Stimulated activated CD4-positive, alpha-beta T cell treated with anti-CD3 and anti-CD28 coated beads, Interleukin-12 subunit alpha, Interleukin-12 subunit beta, amount 100 ng/mL, for 48 hours (primary cell): ENCODE measurements at places on chromosomes 11 and 22.
A peak's percentile ranks its signal among the peaks of the same experiment; 100 is the strongest.

DNA sequence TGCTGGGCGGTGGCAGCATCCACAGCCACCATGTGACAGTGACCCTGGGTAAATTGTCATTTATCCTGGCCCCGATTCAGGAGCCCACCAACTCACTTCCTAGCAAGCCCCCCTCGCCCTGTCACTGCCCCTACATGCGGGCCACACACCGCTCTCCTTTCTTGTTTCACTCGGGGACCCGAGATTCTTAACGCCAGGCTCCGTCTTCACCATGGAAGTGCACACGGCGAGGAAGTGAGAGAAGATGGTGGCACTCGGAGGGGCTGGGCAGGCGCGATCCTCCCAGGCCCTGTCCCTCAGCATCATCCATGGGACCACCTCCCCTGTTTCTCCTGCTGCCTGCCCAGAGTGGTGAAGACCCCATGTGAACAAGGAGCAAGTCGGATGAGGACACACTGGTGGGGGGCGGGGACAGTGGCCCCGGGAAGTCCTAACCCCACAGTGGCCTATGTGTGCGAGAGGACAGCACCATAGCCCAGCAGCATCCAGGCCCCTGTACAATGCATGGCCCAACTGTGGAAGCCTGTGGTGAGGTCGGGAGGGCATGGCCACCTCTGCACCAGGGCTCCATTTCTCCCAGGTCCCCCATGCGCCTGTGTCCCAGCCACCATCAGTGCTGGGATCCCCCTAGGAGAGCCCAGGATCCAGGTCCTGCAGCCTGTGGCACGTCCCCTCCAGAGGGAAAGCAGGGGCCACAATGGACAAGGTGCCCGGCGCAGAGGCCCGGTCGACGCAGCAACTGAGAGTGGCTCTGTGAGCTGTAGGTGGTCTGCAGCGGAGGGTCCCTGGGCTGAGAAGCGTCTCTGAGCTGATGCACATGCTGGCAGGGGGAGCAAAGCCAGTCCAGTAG is 262.8 kb downstream of the BRD1 start:
- no peak for DNase-seq

GRCh38 chr11:9461063-9461759 is 399 bp downstream of the ZNF143 start:
- peak; percentile 65 for DNase-seq

- no peak for DNase-seq
These were observed 527 bp upstream of the MRPL48 start for GRCh38 chr11:73787051-73787642.

DNA sequence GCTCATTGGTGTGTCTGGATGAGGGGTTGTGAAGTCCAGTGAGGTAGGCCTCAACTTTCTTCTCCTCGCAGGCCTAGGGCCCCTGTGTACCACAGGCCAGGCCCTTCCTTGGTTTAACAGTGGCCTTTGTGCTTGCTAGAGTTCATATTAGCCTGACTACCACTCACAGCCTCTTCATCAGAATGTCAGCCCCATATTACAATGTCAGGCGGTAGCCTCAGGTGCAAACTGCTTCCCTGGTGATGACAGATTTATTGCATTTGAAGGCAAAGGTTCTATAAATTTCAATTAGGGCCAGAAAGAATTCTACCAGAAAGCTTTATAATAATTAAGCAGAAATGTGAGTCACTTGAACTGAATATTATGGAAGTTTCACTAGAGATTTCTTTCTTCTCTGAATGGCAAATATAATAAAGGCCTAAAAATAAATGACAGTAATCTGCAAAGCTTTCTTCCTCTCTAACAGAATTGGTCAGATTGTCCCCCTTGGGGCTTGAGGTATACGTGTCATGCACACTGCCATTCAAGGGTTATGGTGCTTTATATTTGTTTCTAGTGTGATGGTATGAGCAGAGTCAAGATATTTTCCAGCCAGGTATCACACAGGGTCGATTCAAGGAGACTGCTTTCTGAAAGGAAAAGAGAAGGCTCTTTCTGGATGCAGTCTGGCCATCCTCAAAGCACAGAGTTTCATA is 210.3 kb downstream of the CWF19L2 start:
- no peak for DNase-seq

GRCh38 chr22:33130473-33130872 is 72.3 kb upstream of the SYN3 start:
- no peak for DNase-seq

DNA sequence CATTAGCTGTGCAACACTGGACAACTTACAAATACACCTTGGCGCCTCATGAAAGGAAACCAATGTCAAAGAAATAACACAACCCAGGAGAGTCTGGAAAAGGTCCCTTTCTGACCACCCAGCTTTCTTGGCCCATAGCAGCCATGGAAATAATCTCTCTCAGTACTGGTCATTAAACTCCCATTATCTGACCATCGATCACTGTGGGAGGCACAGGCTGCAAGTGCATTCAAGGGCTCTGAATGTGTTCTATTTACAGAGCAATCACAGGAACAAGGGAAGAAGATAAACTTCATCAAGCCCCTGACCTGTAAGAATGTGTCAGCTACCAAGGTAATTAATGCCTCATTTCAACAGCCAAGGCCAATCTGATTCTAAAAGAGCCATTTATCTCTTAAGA is 40.1 kb downstream of the CTSC start:
- no peak for DNase-seq

DNA sequence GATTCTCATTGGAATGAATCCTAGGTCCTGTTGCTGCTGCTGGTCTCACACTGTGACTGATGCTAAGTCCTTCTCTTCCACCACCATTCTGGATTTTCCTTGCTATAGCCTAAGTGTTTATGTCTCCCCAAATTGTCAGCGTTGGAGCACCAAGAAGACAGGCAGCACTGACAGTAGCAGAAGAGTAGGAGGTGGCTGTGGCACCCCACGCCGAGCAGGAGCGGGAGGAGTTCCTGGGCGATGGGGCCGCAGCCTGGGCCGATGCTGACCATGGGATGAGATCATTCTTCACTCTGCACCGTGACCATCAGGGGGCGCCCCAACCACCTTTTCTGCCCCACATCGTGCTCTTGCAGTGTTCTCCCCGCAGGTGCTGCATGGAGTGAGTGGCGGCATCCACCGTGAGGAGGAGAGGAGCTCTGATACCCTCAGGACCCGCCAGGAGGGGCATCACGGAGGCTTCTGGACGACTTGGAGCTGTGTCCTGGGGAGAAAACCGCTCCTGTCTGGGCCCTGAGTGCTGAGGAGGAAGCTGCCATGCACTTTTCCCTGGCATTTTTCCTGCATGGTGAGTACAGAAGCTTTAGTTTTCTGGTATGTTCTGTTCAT is 57.0 kb downstream of the LRRC74B start:
- peak; percentile 67 for DNase-seq

DNA sequence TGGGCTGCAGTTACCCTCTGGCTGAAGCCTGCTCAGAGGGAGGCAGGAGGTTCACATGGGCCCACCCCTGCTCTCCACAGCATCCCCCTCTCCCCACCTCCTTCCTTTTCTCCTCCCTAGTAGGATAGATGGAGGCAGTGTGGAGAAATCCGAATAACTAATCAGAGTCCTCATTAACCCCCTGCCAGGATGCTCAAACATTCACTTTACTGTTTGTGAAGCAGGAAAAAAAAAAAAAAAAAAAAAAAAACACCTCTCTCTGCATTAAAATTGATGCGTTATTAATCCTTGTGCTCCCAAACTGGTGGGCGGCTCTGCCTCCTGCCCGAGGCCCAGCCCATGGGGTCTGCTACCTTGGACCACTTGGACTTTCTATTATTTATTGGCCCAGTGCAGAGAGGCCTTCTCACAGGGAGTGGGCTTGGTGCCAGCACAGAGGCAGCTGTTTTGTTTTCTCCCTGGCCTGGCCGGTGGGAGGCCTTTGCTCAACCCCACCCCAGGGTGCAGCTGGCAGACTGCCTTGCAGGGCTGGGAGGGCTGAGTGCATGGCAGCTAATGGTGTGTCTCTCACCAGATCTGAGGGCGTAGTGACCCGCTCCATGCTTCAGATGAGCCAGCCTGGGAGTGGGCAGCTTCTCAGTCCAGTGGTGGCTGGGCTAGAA is 150.7 kb downstream of the PKNOX2 start:
- DNase-seq = no peak

DNA sequence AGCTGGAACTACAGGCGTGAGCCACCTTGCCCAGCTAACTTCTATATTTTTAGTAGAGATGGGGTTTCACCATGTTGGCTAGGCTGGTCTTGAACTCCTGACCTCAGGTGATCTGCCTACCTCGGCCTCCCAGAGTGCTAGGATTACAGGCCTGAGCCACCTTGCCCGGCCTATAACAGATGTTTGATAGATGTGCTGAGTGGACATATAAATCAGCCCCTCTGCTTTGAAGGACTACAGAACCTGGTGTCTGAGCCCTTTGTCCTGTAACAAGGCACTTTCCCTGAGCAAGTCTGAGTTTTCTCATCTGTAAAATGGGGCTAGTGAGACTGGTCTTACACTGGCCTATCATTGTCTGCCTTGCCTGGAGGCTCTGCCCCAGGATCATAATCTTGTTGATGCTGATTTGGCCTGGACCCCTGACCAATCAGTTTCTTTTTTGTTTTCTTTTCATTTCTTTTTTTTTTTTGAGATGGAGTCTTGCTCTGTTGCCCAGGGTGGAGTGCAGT is 7.0 kb downstream of the RIN1 start:
- no peak for DNase-seq

GRCh38 chr11:12083380-12083779 is 27.0 kb upstream of the MICAL2 start:
- DNase-seq = no peak

DNA sequence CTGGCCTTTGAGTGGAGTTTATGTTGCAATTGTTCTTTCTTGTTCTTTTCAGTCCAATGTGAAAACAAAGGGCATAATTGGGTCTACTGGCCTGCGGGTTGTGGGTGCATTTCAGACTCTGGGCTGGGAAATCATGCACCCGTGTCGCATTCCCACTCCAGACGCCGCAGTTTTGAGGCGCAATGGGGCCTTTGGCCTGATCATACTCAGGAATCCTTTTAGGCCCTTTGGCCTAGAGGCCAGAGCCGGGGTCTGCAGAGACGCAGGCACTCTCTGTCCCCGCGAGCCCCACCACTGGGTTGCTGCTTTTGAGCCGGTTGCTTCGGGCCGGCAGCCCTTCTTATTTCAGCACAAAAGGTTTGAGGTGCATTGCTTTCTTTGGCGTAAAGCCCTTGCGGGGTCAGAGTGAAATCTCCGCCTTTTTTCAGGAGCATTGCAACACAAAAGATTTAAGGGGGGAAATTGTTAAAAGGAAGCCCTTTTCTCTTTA is 48.4 kb upstream of the DBX1 start:
- no peak for DNase-seq

- DNase-seq = no peak
These were observed 127.2 kb upstream of the SLC5A12 start for GRCh38 chr11:26849036-26849435.

GRCh38 chr11:31720671-31721365 is 90.3 kb downstream of the PAX6 start:
- DNase-seq = no peak

DNA sequence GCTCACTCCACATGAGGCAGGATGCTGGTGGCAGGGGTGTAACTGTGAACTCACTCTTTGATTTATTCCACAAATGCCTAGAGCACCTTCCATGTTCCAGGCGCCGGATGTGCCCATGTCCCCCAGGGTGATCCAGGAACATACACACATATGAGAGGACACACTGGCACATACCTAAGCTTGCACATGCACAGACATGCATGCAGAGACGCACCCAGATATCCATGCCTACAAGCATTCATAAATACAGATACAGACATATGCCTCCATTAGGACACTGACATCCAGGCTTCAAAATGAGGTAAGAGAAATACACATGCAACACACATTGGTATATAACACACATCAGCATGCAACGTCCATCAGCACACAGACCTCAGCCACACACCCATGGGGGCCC is 4.5 kb downstream of the OSM start:
- no peak for DNase-seq

DNA sequence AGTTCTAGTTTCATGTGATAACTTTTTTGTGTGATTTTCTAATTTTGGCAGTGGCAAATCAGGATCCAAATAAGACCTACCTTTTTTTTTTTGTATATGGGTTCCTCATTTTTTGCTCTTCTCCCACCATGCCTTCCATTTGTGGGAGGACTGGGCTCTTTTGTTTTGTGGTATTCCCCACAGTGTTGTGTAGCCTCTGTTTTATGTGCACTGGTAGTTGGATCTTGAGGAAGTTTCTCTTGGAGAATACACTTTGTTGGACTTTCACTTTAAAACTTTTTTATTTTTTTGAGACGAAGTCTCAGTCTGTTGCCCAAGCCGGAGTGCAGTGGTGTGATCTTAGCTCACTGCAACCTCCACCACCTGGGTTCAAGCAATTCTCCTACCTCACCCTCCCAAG is 39.7 kb downstream of the PPP6R3 start:
- no peak for DNase-seq

GRCh38 chr11:103480421-103480820 is 371.2 kb downstream of the DYNC2H1 start:
- DNase-seq = no peak

DNA sequence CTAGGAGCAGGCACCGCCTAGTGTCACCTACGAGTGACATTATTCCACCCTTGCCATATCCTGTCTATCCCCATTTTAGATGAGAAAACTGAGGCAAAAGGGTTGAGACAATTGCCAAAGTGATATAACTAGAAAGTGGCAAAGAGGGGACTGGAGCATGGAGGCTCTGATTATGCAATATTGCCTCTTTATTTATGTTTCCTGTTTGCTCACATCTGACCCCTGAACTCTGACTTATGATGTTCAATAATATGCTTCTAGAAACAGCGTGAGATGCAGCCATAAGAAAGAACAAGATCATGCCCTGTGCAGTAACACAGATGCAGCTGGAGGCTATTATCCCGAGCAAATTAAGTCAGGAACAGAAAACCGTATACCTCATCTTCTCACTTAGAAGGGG is 7.7 kb downstream of the ELF5 start:
- DNase-seq = no peak

DNA sequence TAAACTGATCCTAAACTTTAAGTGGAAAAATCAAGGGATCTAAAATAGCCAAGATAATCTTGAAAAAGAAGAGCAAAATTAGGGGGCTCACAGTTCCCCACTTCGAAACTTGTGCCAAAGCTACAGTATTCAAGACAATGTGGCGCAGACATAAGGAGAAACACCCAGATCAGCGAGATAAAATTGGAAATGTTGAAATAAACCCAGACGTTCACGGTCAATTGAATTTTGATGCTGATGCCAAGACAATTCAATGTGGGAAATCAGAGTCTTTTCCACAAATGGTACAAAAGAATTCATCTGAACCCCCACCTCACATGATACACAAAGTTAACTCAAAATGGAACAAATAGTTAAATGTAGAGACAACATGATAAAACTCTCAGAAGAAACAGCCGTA is 601.6 kb downstream of the BRD1 start:
- DNase-seq = no peak

GRCh38 chr11:115366826-115367225 is 137.4 kb downstream of the CADM1 start:
- no peak for DNase-seq

- DNase-seq = no peak
These were observed 193.8 kb downstream of the DDX10 start for GRCh38 chr11:108858622-108859021.
